SW 1271 (cell line): ENCODE measurements at places on chromosomes 6 and 20.

- DNase-seq, result no peak
Measured at GRCh38 chr20:17749978-17750721, 50.4 kb downstream of the BANF2 start.

GRCh38 chr20:45840700-45841198, 7.2 kb downstream of the SNX21 start:
- no peak for DNase-seq

DNA sequence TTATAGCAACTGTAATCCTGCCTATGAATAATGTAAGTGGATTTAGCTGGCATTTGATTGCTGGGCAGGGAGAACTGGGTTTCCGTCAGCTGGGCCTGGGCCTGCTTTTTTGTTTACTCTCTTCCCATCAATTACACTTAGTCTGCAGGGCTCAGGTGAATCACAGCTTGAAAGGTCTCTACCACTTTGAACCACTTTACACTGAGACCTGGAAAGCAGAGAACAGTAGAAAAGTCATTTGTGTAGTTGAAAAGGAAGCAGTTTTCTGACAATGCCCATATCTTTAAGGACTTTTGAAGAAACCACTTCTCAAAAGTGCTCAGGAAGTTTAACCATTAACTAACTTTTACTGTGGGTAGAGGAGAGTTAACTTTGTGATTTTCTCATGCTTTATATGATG, 315.4 kb upstream of the SASH1 start:
- no peak for DNase-seq

- DNase-seq, result no peak
Measured at GRCh38 chr6:1697688-1698351, 88.1 kb downstream of the FOXC1 start.

DNA sequence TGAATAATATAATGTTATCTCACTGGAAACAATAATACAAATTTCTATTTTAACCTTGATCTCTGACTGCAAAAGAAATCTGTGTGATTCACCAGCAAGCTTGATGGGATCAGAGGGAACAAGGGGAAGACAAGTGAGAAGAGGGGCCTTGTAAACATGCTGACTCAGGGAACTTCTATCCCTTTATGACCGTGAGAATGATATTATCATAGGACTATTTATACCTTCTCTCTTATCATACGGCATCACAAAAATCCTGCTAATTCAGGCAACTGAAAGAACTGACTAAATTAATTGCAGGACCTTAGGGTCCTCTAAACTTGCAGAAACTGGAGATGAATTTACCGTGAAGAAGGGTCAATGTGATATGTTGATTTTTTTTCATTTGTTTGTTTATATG, 173.3 kb downstream of the PTPRK start:
- DNase-seq, result no peak

DNA sequence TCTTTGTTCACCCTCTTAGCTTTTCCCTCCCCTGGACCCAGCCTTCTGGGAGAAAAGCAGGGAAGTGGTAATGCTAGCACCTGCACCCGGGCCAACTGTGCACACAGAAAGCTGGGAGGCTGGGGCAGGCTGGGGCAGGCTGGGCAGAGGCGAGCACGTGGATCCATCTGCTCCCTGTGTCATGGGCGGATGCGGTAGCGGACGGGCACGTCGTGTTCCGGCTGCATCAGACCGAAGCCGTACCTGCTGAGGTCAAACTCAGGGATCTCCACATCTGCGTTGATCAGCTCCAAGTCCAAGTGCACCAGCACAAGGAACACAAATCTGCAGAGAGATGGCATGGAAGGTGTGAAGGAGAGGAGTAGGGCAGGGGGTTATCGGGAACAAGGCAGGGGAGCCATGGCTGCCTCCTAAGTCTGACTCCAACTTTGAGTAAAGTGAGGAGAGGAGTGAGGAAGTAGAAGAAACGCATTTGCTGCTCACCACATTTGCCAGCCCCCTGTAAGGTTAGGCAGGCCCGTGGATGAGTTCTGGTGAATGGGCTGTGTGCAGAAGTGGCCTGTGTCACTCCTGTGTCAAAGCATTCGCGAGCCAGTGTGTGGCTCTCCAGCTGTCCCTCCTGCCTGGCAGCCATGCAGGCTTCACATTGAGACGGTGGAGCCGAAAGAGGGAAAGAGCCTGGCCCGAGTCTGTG, 25.4 kb upstream of the KCNB1 start:
- DNase-seq, result no peak

DNA sequence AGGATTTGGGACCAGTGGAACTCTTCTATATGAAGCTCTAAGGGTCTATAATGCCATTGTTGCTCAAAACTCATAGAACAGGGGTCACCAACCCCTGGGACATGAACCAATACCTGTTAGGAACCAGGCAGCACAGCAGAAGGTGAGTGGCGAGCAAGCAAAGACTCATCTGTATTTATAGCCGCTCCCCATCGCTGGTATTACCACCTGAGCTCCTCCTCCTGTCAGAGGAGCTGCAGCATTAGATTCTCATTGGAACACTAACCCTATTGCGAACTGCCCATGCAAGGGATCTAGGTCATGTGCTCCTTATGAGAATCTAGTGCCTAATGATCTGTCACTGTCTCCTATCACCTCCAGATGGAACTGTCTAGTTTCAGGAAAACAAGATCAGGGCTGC, 237.5 kb downstream of the C6orf118 start:
- DNase-seq, result no peak

DNA sequence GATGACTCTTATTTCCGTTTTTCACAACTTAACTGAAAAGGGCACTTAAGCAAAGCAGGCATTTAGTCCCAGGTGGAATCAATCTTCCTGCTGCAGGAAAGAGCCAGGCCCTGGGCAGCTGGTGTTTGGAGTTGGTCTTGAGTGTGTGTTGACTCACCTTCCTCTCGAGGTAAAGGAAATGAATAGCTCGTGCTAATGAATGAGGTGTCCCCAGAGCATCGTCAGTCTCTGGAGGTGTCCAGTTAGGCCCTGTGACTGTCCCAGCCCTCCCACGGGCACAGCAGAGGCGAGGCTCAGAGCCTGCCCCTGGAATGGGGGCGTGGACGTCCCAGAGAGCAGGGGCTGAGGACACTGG, 277.7 kb downstream of the NRN1 start:
- peak; percentile 35 for DNase-seq

DNA sequence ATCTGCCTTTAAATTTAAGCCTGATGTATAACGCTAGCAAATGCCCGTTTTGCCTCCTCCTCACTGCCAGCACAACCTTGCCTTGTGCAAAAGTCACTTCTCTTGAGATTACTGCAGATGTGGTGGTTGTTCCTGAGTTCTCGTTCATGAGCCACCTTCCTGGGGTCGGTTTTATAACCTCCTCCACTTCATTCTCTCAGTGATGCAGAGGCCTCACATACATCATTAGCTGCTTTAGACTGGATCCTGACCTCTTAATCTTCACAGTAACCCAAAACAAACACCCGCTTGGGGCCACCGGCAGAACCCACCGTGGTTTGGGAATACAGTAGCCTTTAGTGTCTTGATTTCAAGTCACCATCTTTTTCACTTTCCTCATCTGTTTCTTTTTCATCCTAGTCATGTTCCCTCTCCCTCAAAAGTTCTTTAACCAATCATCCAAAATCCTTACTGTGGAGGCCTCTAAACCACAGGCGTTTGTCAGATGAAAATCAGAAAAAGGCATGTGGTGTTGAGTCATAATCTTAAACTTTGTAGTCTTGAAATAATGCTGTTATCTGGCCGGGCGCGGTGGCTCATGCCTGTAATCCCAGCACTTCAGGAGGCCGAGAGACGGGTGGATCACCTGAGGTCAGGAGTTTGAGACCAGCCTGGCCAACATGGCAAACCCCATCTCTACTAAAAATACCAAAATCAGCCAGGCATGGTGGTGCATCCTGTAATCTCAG, 430.3 kb upstream of the SOX4 start:
- DNase-seq, result no peak

DNA sequence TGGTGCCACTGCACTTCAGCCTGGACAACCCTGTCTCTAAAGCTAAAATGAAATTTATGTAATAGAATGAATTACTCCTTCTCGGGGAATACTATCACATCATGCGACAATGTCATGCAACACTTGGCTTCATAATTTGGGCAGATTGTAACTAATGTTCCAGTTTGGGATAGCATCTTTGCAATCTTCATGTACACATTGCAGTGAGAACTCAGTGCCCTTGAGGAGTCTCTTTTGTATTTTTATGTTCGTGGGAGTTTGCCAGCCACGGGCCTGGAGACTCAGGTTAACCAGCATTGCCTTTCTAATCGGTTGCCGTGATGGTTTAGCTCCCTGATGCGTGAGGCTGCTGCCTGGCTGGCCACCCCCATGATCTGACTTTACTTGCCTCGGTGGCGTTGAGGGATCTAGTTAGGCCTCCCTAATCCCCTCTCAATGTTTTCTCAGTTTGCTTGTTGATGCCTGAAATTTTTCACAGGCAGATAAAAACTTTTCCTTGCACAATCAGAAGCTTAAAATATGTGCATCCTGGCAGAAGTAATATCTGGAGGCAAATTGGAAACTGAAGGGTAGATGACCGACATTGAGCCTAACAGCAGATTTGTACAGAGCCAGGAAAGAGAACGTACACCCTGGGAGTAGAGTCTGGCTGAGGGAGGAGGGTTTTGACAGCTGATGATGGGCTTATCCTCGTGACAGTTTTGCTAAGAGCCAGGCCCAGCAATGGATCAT, 2.4 kb downstream of the GMPR start:
- DNase-seq, result no peak

DNA sequence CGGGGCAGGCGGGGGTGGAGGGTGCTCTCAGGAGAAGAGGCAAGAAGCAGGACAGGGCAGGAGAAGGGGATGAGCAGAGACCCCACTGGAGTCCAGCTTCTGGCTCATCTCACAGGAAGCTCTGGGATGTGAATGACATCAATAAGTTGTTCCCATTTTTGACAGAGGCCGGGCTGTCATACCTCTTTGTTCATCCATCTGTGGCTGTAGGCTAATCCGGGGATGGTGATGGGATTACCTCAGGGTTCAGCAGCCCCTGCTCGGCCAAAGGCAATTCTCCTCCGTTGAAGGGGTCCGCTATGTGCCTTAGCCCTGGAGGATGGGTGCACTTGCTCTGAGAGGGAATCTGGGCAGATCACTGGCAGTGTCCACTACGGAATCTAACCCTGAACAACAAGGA, 3.3 kb upstream of the TMC2 start:
- DNase-seq, result no peak
